Activated T-cell treated with anti-CD3 and anti-CD28 coated beads, Interleukin-2, amount 50 U/mL, for 72 hours (primary cell): ENCODE measurements at places on chromosomes 2 and 18. TPM values are rescaled to one million over a fixed set of nuclear protein-coding genes. Genes with fewer than 3 reads are reported as not detected.
A peak's percentile ranks its signal among the peaks of the same experiment; 100 is the strongest.

- no peak for DNase-seq
Measured at GRCh38 chr2:100645695-100646429, 83.1 kb downstream of the PDCL3 start.

DNA sequence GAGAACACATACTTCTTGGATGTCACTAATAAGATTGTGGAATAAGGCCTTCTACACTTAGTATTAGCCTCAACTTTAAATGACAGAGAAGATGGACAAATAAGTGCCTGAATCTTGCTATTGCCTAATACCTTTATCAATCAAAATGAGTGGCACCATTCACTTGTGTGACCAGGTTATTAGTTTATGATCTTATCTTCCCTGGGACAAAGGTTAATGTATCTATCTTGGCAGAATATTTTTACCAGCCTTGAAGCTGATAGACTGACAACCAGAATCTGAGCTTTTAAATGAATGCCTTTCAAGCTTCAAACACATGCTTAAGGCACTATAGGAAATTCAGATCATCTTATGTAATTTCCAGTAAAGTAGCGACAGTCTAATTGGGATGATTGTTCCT is 202.9 kb downstream of the CCDC85A start:
- no peak for DNase-seq

The OR6B2 gene
- total RNA-seq: not detected

DNA sequence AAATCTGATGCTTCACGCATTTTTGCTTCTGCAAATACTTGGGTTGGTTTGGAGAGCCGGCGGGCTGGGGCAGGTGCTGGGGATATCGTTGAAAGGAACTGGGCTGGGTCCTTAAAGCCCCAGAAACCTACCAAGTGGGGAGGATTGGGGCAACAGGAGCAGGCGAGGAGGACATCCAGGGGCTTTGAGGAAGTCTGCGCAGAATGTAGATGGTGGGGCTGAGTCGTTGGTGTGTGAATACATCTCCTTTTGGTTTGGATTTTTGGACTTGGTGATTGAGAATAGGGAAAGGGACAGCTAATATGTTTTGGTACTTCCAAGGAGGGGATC is 1.1 kb downstream of the DCC start:
- no peak for DNase-seq

The G6PC2 gene
- total RNA-seq: not detected

DNA sequence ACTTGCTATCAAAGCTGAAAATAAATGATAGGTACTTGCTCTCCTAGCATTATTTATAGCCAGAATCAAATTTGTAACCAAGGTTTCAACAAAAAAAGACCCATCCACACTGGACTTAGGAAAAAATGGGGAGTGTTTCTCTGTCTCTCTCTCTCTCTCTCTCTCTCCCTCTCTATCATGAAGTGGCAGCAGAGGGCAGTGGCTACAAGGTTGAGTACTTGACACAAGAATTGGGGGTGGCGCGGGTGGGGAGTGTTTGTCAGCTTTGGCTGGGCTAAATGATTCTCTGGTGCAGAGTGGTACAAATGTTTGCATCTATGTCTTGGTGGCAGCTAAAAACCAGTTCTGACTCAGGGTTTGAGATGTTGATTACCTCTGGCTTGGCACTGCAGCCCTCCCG is 85.0 kb downstream of the RBM43 start:
- no peak for DNase-seq

The FAP gene
- total RNA-seq: not detected

DNA sequence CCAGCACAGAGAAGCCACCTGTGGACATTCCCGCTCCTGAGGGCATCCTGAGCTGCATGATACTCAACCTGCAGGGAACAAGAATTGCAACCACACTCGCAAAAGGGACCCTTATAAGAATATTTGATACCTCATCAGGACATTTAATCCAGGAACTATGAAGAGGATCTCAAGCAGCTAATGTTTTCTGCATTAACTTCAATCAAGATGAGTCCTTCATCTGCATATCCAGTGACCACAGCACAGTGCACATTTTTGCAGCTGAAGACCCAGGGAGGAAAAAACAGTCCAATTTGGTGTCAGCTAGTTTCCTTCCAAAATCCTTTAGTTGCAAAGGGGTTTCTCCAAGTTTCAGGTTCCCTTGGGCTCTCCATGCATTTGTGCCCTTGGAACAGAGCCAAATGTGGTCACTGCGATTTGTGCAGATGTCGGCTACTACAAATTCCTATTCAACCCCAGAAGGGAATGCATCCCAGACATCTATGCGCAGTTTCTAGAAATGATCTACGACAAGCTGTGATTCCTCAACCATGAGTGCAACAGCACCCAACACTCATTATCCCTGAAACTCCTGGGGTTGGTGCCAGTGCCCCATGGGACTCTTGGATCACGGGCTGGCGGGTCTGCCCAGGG is 23.3 kb upstream of the FHOD3 start:
- DNase-seq: no peak

DNA sequence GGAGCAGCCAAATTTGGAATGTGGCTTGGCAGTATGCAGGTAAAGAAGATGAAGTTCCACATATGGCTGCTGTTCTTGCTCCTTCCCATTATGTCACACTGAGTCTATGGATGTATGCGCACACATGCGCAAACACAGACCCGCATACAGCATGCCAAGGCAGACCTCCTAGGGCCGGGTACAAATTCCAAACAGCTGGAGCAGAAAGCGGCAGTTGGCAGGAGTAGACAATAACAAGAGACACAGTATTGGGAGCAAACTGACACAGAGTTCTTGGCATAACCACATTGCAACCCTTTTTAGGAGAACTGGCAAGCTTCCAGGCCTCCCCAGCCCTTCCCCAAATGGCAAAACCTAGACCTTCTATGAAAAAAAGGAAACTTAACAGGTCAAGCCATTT is 268.9 kb downstream of the SP3 start:
- DNase-seq: no peak

DNA sequence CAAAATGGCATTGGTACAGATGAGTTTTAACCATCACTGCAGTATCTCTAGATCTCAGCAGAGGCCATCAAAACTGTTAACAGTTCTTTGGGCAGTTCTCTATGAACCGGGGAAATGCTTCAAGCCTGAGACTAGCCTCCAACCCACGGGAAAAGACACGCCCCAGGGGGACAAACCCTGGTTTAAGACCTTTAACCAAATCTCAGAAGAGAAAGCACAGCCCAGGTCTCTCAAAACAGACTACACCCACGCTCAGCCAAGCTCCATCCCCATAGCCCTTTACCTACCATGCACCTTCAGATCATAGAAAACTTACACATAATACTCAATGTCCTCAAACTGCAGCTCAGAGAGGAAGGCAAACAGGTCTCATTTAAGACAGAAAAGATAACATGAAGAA is 78.3 kb downstream of the TMEM163 start:
- DNase-seq: no peak

GRCh38 chr2:46647041-46647440 is 167.7 kb downstream of the TMEM247 start:
- DNase-seq: no peak

DNA sequence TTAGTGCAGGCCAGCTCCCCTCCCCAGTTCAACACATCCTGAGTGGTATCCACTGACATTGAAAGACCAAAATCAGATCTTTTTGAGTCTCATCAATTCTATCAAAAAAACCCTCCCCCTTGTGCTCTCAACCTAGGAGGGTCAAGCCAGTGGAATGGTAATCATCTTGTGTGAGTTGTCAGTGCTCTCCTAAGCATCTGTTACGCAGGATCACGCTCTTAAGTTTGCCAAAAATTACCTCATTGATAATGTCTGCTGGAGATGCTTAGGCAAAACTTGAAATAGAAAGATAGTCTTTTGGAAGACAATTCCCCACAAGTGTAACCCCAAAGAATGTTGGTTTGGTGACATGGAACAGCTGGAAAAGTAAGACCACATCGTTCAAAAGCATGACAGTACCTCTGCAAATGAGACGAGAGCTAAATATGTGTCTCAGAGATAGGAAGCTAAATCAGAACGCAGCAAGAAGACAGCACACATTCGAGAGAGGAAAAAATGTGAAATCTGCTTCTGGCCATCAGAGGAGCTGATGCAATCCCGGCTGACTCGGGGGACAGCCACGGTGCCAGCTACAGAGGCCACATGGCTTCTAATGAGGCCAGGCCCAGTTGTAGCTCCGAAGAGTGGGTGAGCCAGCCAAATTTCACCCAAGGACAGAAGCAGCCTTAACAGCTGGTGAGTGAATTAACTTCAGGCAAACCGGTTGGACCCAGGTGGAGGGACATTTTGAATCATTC is 753.9 kb downstream of the RNF144A start:
- peak; percentile 31 for DNase-seq

- DNase-seq: no peak
Measured at GRCh38 chr2:230737791-230738226, 25.2 kb downstream of the CAB39 start.

- DNase-seq: no peak
Measured at GRCh38 chr2:215794829-215795546, 218.4 kb downstream of the MREG start.

The C2orf15 gene
- 1.9 TPM for total RNA-seq

GRCh38 chr2:21020031-21020667 is 23.7 kb downstream of the APOB start:
- DNase-seq: no peak

- no peak for DNase-seq
Measured at GRCh38 chr18:715626-716025, 3.2 kb upstream of the ENOSF1 start.

The IWS1 gene
- 43.6 TPM for total RNA-seq

GRCh38 chr2:209472112-209472832 is 48.4 kb downstream of the MAP2 start:
- no peak for DNase-seq

- no peak for DNase-seq
Measured at GRCh38 chr2:163834221-163834620, 98.4 kb upstream of the FIGN start.

- no peak for DNase-seq
Measured at GRCh38 chr2:174072069-174072468, 106.9 kb upstream of the SP3 start.

GRCh38 chr18:35470435-35470834 is 27.3 kb downstream of the INO80C start:
- no peak for DNase-seq

The PLGLB2 gene
- 1.9 TPM for total RNA-seq

The METTL8 gene
- 31.0 TPM for total RNA-seq

DNA sequence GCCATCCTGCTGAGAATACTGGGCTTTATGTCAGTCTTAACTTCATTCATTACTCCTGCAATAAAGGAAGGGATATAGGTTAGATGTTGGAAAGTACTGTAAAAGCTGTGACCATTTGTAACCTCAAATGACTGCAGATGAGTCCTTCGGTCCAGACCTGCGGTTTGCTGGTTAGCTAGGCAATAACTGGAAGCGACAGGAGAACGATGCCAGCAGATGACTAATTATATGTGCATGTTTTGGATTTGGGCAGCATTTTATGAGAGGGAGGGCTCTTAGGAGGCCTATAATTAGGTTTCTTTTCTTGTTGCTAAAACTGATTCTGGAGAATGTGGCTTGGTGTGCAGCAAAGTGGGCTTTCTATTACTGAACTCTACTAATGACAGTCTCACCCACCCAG is 205.6 kb downstream of the TMEM182 start:
- no peak for DNase-seq

DNA sequence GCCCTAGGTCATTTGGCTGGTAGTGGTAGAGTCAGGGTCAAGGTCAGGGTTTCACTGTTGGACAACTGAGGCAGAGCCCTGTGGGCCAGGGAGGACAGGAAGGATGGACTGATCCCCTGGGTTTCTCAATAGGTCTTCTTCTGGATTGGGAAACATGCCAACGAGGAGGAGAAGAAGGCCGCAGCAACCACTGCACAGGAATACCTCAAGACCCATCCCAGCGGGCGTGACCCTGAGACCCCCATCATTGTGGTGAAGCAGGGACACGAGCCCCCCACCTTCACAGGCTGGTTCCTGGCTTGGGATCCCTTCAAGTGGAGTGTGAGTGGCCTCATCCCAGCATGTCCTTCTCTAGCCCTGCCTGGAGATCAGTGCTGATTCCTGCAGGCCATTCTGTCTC is 18.1 kb downstream of the VIL1 start:
- no peak for DNase-seq

DNA sequence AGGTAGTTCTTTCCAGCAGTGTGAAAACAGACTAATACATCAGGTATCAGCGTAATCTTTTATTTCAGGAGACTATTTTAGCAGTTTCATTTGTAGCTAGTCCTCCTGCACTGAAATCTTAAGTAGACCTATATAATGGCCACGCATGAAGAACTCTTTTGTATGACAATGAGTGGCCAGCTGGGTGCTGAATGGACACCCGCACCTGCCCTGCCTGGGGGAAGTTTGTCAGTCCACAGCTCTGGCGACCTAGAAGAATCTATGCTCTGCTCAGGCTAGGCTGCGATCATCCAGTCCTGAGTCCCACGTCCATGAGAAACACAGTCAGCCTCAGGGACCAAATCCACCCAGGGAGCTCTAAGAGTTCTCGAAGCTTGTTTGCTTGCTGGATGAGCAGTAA is 709.2 kb upstream of the ID2 start:
- DNase-seq: no peak

GRCh38 chr2:43085929-43086328 is 140.5 kb downstream of the ZFP36L2 start:
- DNase-seq: no peak

DNA sequence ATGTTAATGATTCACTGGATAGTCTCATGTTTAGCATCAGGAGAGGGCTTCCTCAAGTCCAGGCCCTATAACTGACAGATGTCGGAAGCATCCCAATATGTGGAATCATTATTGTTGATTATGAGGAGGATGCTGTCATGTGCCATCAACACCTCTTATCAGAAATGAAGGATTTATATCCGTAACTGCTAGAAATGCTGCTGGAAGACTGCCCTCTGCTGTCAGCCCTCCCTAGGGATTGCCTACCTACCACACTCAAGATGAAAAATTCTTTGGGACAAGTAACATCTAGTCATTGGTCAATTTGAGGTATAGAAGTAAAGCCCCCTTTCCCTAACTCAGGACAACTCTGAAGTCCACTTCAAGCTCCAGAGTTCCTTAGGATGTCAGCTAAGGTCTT is 1166.5 kb upstream of the NXPH2 start:
- no peak for DNase-seq
